Activated CD4-positive, alpha-beta T cell treated with anti-CD3 and anti-CD28 coated beads for 36 hours (primary cell): ENCODE measurements at places on chromosomes 3 and 15.

DNA sequence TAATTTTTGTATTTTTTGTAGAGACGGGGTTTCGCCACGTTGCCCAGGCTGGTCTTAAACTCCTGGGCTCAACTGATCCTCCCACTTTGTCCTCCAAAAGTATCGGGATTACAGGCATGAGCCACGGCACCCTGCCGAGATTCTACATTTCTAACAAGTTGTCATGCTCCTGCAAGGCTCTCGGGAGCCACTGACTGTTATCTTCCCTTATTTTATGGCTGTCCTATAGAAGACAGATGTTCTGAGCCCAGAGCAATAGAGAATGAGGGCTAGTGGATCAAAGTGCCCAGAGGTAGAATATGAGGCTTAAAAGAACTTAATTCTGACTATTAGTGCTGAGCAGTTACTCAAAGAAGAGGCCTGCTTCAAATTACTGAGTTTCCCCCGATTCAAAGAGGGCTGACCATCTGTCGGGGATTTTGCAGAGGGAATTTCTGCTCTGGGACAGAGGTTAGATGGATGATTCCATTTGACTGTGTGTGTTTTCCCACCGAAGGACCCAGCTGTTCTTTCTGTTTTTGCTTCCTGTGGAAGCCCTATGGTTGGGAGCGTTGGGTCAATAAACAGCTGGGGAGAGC lies 39.5 kb downstream of the ITPR1 start:
- peaks cover 9% of the 10 kb centered on the region for H3K36me3 ChIP-seq
- H3K27me3 ChIP-seq = no peaks in the 10 kb centered on the region
- no peak overlapping the region for H3K27ac ChIP-seq

DNA sequence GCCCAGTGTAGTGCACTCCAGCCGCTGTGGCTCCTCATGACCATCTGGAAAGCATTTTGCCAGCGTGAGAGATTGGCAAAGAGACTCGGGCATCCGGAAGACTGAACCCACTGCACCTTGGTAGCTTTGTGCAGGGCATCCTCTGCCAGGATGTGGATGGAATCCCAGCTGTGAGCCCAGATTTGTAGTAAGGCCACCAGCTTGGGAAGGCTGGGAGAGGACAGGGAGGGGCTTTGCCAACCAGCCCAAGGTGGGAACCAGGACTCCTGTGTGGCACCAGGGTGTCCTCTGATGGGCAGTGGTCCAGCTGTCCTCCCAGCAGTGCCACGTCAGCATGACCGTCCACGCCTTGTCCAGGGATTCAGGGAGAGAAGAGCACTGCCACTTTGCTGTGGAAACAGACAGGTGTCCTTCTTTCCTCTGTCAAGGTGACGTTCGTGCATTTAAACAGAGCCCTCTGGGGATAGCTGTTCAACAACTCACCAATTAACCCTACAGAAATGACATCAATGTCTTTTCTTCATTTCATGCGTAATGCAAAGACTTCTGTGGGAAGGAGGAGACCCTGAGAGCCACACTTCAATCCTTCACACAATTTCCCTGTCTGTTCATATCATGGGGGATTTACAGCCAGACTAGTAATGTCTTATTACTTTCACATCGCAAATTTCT lies 19.1 kb downstream of the KLF15 start:
- H3K4me3 ChIP-seq = no peak overlapping the region
- H3K4me1 ChIP-seq = no peaks in the 10 kb centered on the region
- no peak overlapping the region for H3K27ac ChIP-seq
- DNase-seq = no peak

DNA sequence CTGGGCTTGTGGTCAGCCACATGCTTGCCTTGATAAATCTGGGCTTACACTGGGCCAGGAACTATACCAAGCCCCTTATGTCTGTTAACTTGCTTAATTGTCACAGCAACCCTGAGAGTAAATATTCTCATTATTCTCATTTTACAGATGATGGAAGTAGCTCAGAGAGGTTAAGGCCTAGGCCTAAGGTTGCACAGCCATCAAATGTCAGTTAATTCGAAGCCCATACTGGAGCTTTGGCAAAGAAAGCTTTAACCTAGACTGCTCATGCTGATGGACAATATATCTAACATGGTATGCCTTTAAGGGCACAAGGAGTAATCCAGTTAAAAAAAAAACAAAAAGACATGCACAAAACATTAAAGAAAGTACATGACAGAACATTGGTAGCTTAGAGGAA lies 220.1 kb downstream of the FEZF2 start:
- H3K4me3 ChIP-seq = no peak overlapping the region
- H3K36me3 ChIP-seq = no peaks in the 10 kb centered on the region
- H3K27ac ChIP-seq = no peak overlapping the region
- no peaks in the 10 kb centered on the region for H3K4me1 ChIP-seq

GRCh38 chr3:70224337-70224736 lies 88.1 kb downstream of the MDFIC2 start:
- H3K36me3 ChIP-seq = no peaks in the 10 kb centered on the region
- H3K4me3 ChIP-seq = no peak overlapping the region
- H3K4me1 ChIP-seq = no peaks in the 10 kb centered on the region
- no peak for DNase-seq
